ENCODE measurements at places on chromosomes 1 and 21.

DNA sequence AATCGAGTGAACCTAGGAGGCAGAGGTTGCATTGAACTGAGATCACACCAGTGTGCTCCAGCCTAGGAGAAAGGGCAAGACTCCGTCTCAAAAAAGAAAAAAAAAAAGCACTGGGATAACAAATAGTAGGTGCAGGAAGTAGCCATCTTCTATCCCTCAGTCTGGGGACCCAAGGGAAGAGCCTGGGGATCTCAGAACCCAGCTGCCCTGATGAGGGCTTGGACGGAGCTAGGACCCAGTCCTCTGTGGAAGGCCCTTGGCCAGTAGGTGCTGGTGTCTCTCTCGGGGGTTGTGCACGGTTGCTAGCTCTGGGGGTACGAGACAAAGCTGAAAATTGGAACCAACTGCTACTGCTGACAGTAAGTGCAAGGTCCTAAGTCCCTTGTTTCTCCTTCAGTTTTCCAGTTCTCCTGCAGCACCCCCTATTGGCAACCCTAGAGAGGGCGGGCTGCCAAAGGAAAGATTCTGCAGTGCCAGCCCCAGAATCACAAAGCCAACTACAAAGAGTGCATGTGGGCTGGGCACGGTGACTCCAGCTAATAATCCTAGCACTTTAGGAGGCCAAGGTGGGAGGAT is 57.6 kb upstream of the KIF1B start:
- DNase-seq = no peak

DNA sequence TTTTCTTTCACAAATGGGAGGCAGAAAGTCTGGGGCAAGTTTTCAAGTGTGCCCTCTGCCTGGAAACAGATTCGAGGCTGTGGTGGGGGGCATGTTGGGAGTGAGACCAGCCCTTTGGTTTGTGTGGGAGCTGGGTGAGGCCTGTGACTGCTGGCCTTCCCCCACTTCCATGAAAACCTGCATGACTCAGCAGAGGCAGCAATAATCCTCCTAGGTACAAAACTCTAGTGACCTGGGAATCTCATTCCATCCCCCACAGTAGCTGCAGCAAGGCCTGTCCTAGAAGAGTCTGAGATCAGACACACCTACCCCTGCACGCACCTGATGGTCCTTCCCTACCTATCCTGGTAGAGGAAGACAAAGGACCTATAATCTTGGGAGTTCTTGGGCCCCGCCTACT is 42.1 kb upstream of the KIAA0040 start:
- DNase-seq = no peak

DNA sequence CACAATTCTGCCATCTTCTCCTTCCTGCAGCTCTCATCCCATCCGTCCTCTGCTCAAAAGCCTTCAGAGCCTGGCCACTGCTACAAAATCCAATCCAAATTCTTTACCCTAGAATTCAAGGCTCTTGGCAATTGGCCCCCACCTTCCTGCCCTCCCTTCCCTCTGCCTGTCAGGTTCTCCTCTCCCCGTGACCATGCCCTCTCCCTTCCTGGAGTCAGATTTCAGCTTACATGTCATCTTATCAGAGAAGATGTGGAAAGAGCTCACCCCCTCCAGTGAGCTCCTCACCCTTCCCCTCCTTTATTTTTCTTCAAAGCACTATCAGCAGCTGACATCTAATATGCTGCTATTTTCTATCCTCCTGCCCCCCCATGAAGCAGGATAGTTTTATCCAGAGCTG is 86.9 kb downstream of the GRIK3 start:
- DNase-seq = no peak

DNA sequence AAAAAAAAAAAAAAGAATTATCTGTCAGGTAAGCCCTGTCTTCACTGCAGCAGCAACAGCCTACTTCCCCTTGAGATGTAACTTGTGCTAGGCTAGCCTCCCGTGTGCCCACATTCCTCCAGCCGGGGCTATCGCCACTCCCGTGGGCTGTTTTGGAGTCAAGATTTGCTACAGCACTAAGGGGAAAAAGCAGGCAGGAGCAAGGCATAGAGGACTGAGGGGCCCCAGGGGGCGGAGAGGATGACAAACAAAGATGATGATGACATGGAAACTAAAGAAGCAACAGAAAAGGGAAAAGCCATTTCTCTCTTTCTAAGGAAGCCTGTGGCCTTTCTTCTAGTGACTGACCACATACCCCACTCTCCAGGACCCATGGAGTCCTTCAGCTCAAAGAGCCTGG is 1.9 kb downstream of the TNFAIP8L2 start:
- DNase-seq = no peak

- no peak for DNase-seq
Observed at GRCh38 chr1:21622466-21623315, 46.5 kb downstream of the RAP1GAP start.

GRCh38 chr1:31427322-31427721 is 14.3 kb downstream of the SERINC2 start:
- no peak for DNase-seq

DNA sequence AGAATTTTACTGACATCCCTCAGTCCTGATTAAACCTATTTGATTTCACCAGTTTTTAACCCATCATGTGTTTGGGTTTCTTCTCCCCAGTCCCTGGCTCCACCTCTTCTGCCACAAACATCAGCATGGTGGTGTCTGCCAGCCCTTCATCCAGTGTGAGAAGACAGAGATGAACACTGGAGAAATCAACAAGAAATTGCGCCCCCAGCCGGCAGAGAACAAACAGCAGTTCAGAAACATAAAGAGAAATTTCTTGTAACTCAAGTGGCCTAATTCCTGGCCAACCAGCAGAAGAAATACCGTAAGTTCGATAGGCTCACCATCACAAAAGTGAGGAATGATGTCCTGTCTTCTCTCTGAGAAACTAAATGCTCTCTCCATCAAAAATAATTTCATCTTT is 18.3 kb downstream of the S100A11 start:
- DNase-seq = no peak

GRCh38 chr1:219155135-219155534 is 18.5 kb upstream of the LYPLAL1 start:
- no peak for DNase-seq

GRCh38 chr1:153922076-153922971 is 448 bp downstream of the GATAD2B start:
- no peak for DNase-seq

DNA sequence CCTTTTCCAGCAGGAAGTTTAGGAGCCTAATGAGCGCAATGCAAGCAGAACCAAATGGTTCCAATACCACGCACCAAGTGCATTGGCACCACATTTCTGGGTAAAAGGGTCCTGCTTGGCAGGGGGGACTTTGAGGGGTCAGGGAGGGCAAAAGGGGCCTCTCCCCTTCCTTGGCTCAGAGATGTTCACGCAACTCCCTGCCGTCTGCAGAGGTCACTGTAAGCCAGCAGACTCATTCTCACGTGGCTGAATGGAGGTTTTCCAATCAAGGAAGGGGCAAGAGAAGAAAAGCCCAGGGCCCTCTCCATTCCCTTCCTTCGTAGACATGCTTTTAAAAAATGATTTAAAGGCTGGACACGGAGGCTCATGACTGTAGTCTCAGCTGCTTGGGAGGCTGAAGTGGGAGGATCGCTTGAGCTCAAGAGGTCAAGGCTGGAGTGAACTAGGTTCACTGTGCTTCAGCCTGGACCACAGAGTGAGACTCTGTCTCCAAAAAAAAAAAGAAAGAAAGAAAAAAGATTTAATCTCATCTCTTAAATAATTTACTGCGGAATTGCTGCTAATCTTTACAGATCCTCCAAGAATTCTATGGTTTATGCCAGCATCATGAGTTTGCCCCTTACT is 80.3 kb downstream of the RUNX3 start:
- no peak for DNase-seq

GRCh38 chr1:168691541-168691940 is 37.5 kb downstream of the DPT start:
- no peak for DNase-seq

DNA sequence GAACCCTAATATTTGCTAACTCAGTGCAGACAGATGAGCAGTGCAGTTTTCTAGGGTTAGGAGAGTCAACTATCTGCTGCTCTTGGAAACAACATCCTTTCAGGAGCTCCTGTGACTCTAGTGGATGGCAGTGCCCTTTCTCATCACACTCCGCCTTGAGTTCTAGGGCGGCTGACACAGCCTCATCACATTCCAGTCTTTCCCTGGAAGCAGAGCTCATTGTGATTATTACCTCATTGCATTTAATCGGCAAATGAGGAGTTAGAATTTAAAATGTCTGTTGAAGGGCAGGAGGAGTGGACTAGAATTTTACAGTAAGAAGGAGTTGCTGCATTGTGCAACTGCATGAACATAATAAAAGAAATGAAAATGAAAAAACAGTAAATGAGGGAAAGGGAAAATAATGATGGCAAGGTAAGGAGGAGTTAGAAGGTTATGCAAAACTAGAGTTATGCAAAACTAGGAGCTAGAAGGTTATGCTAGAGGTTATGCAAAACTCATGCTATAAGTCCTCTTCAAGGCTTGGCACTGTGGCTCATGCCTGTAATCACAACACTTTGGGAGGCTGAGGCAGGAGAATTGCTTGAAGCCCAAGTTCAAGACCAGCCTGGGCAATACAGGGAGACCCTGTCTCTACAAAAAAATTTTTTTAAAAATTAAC is 6.9 kb upstream of the PTGFRN start:
- DNase-seq = no peak

- peak; percentile 27 for DNase-seq
Observed at GRCh38 chr1:55547405-55547804, 332.2 kb upstream of the USP24 start.

- DNase-seq = peak; percentile 7
Observed at GRCh38 chr1:22673486-22674409, 20.7 kb downstream of the C1QB start.

GRCh38 chr1:156911577-156912298 is 8.7 kb upstream of the LRRC71 start:
- no peak for DNase-seq

- no peak for DNase-seq
Observed at GRCh38 chr1:27873671-27874384, 1.5 kb downstream of the THEMIS2 start.

DNA sequence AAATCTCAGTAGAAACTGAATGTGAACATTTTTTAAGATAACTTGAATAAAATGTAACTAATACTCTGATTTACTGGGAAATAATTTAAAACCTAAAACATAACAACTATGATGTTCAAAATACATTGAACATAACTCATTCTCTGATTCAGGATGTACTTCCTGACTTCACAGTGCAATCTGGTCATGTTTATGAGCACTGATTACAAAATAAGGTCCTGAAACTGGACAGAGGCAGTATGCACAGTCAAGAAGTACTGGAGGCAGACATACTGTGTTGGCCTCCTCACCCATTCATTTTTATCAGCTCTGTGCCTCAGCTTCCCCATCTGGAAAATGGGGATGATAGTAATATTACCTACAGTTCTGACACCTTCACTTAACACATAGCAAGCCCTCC is 651.3 kb downstream of the PTPRC start:
- DNase-seq = no peak

- no peak for DNase-seq
Observed at GRCh38 chr1:103250441-103250861, 142.1 kb upstream of the COL11A1 start.

- no peak for DNase-seq
Observed at GRCh38 chr1:212012034-212012740, 23.2 kb downstream of the INTS7 start.

- no peak for DNase-seq
Observed at GRCh38 chr1:34911465-34911864, 18.0 kb downstream of the DLGAP3 start.

DNA sequence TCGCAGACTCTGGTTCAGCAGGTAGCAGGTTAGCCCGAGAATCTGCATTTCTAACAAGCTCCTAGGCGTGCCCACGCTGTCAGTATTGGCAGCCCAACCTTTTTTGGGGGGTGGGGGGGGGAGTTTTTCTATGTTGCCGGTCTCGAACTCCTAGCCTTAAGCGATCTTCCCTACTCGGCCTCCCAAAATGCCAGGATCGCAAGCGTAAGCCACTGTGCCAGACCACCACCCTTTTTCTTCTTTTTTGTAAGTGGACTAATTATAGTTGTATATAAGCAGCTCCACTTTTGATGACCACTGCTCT is 480 bp upstream of the MIS18A start:
- DNase-seq = no peak

GRCh38 chr1:163191301-163191700 is 11.4 kb downstream of the RGS5 start:
- no peak for DNase-seq

DNA sequence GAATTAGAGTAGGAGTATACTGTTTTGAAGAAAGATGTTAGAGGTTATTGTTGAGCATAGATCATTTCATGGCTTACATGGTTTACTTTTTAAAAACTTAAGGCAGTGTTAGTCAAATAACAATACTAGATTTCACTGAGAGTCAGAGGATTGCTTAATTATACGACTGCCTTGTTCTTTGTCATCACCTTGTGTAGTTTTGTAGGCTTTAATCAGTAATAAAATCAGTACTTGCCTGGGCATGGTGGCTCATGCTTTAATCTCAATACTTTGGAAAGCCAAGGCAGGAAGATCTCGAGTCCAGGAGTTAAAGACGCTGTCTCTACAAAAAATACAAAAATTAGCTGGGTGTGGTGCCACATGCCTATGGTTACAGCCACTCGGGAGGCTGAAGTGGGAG is 41.3 kb upstream of the GPR52 start:
- no peak for DNase-seq

- no peak for DNase-seq
Observed at GRCh38 chr21:16811011-16811410, 701.8 kb upstream of the CXADR start.

- no peak for DNase-seq
Observed at GRCh38 chr1:177119311-177119710, 45.2 kb downstream of the ASTN1 start.

DNA sequence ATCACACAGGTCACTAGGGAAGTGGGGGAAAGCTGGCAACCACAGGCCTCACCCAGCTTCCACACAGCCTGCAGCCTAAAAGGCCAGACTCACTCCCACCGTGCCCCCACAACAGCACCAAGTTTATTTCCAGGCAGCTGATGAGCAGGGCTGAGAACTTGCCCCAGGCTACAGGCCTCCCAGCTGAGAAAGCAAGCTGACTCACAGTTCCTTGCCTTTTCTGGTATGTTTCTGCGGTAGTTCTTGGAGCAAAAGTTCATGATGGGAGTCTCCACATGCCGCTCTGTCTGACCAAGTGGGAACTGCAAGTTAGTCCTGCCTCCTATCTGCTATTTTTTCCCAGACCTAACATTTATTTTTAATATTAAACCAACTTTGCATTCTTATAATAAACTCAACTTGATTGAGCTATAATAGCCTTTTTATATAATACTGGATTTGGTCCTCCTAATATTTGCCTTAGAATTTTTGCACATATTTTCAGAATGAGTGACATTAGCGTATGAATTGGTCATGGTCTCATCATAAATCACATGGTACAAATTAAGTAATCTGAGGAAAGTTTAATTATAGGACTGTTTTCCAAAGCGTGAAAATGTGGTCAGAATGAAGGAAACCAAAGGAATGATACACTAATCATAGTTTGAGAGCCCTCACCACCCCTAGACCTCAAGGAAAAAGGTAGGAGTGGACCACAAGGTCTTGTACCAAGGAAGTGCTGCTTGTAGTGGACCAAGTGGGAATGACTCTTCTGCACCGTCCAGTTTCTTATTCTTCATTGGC is 30.7 kb downstream of the RPAP2 start:
- no peak for DNase-seq

- no peak for DNase-seq
Observed at GRCh38 chr1:29653034-29653810, 416.9 kb downstream of the PTPRU start.

- DNase-seq = no peak
Observed at GRCh38 chr1:166418344-166418933, 251.6 kb upstream of the FAM78B start.

All from GM04503 (cell line).